ENCODE measurements at places on chromosomes 12 and 14.

DNA sequence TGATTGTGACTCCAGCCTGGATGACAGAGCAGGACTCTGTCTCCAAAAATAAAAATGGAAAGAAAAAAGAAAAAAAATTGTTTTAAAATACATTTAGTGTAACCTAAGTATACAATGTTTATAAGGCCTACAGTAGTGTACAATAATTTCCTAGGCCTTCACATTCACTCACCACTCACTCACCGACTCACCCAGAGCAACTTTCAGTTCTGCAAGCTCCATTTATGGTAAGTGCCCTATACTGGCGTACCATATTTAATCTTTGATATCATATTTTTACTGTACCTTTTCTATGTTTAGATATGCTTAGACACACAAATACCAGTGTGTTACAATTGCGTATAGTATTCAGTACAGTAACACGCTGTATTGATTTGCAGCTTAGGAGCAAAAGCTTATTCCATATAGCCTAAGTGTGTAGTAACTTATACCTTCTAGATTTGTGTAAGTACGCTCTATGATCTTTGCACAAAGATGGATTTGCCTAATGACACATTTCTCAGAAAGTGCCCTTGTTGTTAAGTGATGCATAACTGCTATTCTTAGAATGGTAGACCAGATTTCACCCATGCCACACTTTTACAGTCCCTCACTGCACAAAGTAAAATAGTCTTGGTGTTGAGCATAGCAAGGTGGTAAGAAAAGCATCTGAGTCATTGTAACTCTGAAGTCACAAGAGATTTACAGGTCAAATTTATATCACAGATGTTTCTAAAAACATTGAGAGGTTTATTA is 151.9 kb downstream of the LRRK2 start:
- no peak for DNase-seq

- no peak for DNase-seq
These were observed 2.5 kb upstream of the DACT1 start for GRCh38 chr14:58635091-58635830.

GRCh38 chr14:51643140-51643539 is 8.6 kb upstream of the FRMD6 start:
- peak; percentile 82 for DNase-seq

DNA sequence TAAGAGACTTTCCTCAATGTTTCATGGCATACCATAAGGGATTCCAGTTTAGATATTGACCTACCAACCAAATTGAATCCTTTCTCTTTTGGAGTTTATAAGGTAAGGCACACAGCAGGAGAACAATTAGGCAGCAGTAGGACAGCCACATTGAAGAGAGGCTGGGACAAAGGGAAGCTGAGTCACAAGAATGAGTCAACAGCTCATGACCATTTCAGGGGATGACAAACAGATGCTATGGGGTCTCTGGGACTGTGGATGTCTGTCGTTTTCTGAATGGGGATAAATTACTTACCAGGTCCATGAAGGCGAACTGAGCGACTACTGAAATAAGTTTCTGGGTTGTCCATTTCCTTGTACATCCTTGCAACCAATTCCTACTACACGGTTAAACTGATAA is 48.6 kb upstream of the E2F7 start:
- peak; percentile 30 for DNase-seq
